Activated T-cell treated with anti-CD3 and anti-CD28 coated beads, Interleukin-2, amount 50 U/mL, for 4 hours (primary cell): ENCODE measurements at places on chromosomes 5 and 9. TPM values are rescaled to one million over a fixed set of nuclear protein-coding genes. Genes with fewer than 3 reads are reported as not detected.

The PLPP7 gene
- total RNA-seq, result not detected

The ZBED3 gene
- 1.7 TPM for total RNA-seq

The ZNF354B gene
- total RNA-seq, result 12.4 TPM

The FCN1 gene
- not detected for total RNA-seq

The C5orf58 gene
- total RNA-seq, result not detected

The TYRP1 gene
- not detected for total RNA-seq

The PCDHGA6 gene
- 0.27 TPM for total RNA-seq

The CENPK gene
- total RNA-seq, result 33.3 TPM

The ACOT12 gene
- not detected for total RNA-seq

The IFNE gene
- not detected for total RNA-seq

The DDX46 gene
- total RNA-seq, result 72.2 TPM

The FGF1 gene
- not detected for total RNA-seq

The ANKRD18B gene
- total RNA-seq, result 2.4 TPM

The OR1Q1 gene
- total RNA-seq, result not detected

The SPATA31A6 gene
- not detected for total RNA-seq

The ARSB gene
- 11.0 TPM for total RNA-seq

The CLTA gene
- total RNA-seq, result 182 TPM

The OR1K1 gene
- total RNA-seq, result not detected

The NR5A1 gene
- 0.08 TPM for total RNA-seq

The TSTD2 gene
- total RNA-seq, result 15.1 TPM

The SPDL1 gene
- total RNA-seq, result 22.3 TPM

The PAPPA gene
- not detected for total RNA-seq

The PCDHB1 gene
- total RNA-seq, result not detected

The CER1 gene
- not detected for total RNA-seq

The CDKN2B gene
- total RNA-seq, result 0.16 TPM

The FAM169A gene
- total RNA-seq, result 13.1 TPM

The CARTPT gene
- total RNA-seq, result not detected

The UBTD2 gene
- 7.5 TPM for total RNA-seq

The PLPP1 gene
- 14.6 TPM for total RNA-seq

The AQP7 gene
- not detected for total RNA-seq

The ANAPC2 gene
- total RNA-seq, result 86.3 TPM

The TERT gene
- total RNA-seq, result 9.5 TPM

The MRPS30 gene
- 85.8 TPM for total RNA-seq
